ENCODE measurements at places on chromosomes 5 and 9.

DNA sequence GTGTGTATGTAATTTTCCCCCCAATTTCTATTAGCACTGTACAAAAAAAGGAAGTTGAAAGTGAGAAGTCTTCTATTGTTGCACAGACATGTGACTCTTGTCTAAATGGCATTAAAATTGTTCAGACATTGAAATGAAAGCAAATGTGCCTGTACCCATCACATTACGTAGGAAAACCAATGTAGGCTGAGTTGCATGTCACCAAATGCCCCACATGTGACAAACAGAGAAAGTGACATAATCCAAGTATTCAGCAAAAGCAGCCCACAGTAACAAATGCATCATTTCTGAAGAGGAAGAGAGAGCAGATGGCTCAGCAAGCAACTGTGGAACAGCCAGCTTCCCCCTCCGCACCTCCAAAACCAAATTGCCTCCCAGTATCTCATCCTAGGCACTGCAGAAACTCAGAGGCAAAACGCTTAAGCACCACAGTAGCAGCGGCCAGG is 161.5 kb upstream of the NR4A3 start:
- no peak overlapping the region for H3K27ac ChIP-seq
- H3K4me3 ChIP-seq, result no peak overlapping the region
- H3K36me3 ChIP-seq, result no peaks in the 10 kb centered on the region
- peaks cover 3% of the 10 kb centered on the region for H3K27me3 ChIP-seq

GRCh38 chr9:88076286-88077070 is 61.8 kb downstream of the SPATA31C2 start:
- H3K4me1 ChIP-seq, result peaks cover 32% of the 10 kb centered on the region
- peaks cover 5% of the 10 kb centered on the region for H3K36me3 ChIP-seq
- H3K27ac ChIP-seq, result peak overlapping the region; percentile 72

- peak overlapping the region; percentile 11 for H3K27ac ChIP-seq
- H3K27me3 ChIP-seq, result peaks cover 21% of the 10 kb centered on the region
- peaks cover 9% of the 10 kb centered on the region for H3K36me3 ChIP-seq
These were observed 75.7 kb upstream of the SAP30L start for GRCh38 chr5:154370119-154370518.

DNA sequence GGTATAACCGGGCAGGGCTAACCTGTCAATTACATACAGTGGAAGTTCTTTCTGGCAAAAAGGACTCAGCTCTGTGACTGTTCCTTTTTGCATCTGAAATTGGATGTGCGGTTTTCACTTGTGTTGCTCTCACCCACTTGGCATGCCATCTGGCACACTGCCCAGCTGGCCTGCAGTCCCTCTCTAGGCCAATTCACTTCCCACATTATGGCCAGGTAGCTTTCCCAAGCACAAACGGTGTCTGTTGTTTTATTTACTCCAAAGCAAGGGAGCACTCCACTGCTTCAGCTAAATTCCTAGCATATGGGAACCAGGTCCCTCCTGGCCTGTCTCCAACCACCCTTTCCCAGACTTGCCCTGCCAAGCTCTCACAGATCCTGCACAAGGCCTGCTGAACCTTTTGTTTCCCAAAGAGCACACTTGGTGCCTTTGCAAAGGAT is 132.5 kb downstream of the SEMA6A start:
- H3K27ac ChIP-seq, result peak overlapping the region; percentile 80
- no peak overlapping the region for H3K4me3 ChIP-seq
- no peak for DNase-seq
- peaks cover 40% of the 10 kb centered on the region for H3K36me3 ChIP-seq

- no peaks in the 10 kb centered on the region for H3K36me3 ChIP-seq
- no peaks in the 10 kb centered on the region for H3K27me3 ChIP-seq
- no peak overlapping the region for H3K27ac ChIP-seq
These were observed 1012.6 kb downstream of the EFNA5 start for GRCh38 chr5:106658150-106658549.

DNA sequence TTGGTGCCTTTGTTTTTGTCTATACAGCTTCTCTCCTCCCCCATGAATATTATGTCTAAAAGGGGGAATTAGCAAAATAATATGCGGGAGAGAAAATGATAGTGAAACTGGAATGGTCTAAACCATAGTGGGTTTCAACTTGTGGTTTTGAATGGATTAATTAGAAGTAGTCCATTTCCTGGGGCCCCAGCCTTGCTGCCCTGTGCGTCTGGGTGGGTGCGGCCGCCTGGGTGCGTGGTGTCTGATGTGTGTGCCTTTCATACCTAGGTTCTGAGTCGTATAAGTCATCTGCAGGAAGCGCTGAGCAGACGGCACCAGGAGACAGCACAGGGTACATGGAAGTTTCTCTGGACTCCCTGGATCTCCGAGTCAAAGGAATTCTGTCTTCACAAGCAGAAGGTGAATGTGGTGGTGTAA is 120.0 kb upstream of the CACNA1B start:
- H3K36me3 ChIP-seq, result peaks cover 93% of the 10 kb centered on the region
- no peak overlapping the region for H3K4me3 ChIP-seq
- H3K27ac ChIP-seq, result no peak overlapping the region
- peaks cover 34% of the 10 kb centered on the region for H3K4me1 ChIP-seq

GRCh38 chr9:113990975-113991471 is 87.1 kb downstream of the AMBP start:
- no peak overlapping the region for H3K4me3 ChIP-seq
- H3K4me1 ChIP-seq, result peaks cover 31% of the 10 kb centered on the region

DNA sequence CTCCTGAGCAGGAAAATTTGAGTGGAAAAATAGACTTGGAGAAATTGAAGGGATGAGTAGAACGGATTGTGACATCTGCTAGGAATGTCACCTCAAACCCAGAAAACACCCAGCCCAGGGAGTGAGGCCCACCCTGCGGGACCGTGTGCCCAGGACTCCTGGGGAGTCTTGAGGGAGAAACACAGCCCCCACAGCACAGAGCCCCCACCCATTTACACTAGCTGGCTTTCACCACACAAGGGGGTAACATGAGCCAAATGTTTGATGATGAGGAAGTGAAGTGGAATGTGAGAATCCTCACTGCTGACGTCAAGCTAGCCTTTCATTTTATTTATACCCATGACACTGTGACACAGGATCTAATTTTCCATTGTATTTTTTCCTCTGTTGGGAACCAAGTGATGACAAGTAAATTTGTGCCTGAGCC is 42.8 kb upstream of the PDE8B start:
- H3K27me3 ChIP-seq, result peaks cover 10% of the 10 kb centered on the region
- no peak overlapping the region for H3K27ac ChIP-seq
- DNase-seq, result no peak

DNA sequence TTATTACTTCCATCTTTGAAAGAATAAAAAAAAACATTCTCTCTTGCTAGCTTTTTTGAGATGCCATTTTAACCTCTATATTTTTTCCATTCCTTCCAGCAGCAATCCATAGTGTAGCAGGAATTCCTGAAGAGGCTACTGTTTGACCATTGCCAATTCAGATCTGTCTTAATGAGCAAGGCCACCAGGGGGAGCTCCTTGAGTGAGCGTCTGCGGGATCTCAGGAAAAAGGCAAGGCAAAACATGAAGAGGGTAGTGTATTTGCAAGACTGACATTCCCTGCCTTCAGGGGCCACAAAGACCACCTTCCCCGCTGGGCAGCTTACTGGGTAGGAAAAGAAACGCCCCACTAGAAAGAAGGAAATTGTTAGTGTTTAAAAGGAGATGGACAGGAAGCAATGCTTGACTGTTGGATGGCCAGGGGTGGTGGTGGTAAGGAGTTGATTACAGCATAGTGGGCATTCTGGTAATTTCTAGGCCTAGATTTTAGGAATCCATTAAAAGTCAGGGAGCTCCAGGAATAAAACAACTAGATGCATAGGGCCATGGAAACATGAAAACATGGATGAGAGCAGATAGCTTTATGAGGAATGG is 206.6 kb upstream of the HAPLN1 start:
- no peak overlapping the region for H3K27ac ChIP-seq
- H3K36me3 ChIP-seq, result peaks cover under 1% of the 10 kb centered on the region
- H3K27me3 ChIP-seq, result peaks cover 6% of the 10 kb centered on the region
- H3K4me1 ChIP-seq, result peaks cover 24% of the 10 kb centered on the region

- peaks cover 3% of the 10 kb centered on the region for H3K27me3 ChIP-seq
- H3K27ac ChIP-seq, result no peak overlapping the region
- no peak for DNase-seq
- H3K36me3 ChIP-seq, result no peaks in the 10 kb centered on the region
- H3K4me3 ChIP-seq, result no peak overlapping the region
These were observed 110.5 kb downstream of the PHF2 start for GRCh38 chr9:93686880-93687236.

GRCh38 chr5:147267082-147267832 is 32.4 kb downstream of the STK32A start:
- H3K36me3 ChIP-seq, result no peaks in the 10 kb centered on the region
- no peak overlapping the region for H3K27ac ChIP-seq
- no peak for DNase-seq
- H3K27me3 ChIP-seq, result peaks cover 6% of the 10 kb centered on the region

DNA sequence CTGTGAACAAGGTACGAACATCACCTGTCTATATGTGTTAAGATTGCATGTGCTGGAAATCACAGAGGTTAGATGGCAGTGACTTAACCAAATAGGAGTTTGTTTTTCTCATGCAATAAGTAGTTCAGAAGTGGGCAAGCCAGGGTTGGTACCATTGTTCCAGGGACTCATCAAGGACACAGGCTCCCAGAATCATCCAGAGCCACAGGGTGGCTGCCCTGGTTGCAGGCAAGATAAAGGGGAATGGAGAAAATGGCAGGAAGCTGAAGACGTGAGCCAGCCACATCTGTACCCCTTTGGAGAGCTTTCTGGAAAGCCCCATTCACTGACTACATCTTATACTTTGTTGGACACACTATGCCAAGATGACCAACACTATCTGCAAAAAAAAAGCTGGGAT is 126.0 kb upstream of the IL12B start:
- peaks cover 29% of the 10 kb centered on the region for H3K27me3 ChIP-seq
- H3K36me3 ChIP-seq, result no peaks in the 10 kb centered on the region
- no peak overlapping the region for H3K27ac ChIP-seq

DNA sequence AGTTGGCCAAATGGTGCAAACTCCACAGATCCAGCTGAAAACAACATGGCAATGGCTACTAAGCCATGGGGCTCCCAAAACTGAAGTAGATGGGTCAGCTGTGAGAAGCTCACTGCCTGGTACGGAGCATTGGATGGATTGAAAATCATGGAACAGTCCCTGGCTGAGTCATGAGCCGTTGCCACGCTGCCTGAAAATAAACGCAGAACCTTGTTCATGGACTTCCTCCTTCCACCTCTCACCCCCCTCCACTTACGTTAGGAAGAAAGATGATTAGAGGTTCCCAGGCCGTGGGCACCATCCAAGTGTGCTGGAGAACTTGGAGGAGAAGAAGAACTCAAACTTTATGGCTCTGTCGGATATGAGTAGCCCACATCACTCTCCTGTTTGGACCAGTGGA is 6.8 kb upstream of the DIPK1B start:
- H3K4me1 ChIP-seq, result peaks cover 29% of the 10 kb centered on the region
- DNase-seq, result no peak
- no peak overlapping the region for H3K4me3 ChIP-seq
- H3K27ac ChIP-seq, result no peak overlapping the region

DNA sequence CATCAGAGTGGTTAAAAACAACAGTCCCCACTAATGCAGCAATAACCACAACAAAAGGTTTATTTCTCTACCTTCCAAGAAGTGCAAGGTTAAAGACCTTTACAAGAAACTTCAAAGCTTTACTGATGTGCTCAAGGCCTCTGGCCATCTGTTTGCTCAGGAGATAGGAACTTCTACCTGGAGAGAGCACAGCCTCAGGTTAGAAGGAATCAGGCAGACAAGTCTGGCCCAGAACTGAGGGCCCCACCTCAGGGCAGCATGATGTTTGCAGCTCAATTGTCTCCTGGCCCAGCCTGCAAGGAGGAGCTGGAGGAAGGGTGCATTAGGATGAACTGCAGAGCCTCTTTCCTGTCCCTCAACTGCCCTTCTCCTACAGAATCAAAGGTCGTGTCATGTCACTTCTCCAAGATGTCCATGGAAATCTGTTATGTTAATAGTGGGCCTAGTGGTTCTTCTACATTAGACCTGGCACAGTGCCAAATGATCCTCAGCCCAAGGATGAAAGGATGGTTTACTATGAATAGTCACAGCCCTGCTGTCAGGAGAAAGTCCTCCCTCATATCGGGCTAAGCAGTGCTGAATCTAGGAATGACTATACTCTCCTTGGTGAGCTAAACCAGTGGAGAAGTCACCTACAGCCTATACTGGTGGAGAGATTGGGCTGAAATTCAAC is 98.9 kb upstream of the NTRK2 start:
- no peaks in the 10 kb centered on the region for H3K36me3 ChIP-seq
- H3K4me1 ChIP-seq, result peaks cover 6% of the 10 kb centered on the region
- no peak for DNase-seq
- H3K27ac ChIP-seq, result no peak overlapping the region
- H3K27me3 ChIP-seq, result no peaks in the 10 kb centered on the region
- H3K4me3 ChIP-seq, result no peak overlapping the region

DNA sequence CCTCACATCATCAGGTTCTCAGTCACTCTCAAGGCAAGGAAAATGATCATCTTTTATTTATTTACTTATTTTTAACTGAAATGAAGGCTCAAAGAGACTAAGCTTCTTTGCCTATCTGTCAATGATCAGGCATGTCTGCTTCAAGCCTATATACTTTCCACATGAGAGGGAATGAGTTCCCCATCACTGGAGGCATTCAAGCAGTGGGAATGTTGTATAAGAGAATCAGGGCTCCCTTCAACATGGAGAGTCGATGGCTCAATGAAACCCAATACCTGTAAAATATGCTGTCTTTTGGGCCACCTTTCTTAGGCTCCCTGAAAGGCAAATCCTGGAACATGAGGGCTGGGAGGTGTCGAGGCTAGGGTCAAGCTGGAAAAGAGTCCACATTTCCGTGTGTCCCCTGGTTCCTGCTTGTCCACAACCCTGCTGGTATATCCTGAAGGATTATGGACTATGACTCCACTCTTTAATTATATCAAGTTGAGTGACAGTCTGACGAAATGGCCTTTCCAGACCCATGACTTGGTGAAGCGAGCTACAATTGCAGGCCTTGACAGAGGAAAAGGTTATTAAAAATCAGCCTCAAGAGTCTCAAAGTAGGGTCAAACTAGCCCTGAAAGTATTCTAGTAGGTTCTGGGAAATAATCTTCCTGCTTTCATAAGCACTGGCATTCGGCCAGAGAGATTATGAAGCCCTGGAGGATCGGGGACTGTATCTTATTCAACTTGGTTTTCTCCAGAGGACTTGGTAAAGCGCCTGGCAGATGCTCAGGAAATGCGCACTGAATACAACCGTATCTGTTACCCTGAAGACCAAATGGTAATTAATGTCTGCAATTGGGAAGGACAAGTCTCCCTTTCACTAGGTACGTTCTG is 145.9 kb upstream of the TBC1D2 start:
- H3K4me1 ChIP-seq, result peaks cover 4% of the 10 kb centered on the region
- peaks cover 7% of the 10 kb centered on the region for H3K27me3 ChIP-seq
- no peak overlapping the region for H3K27ac ChIP-seq
- H3K36me3 ChIP-seq, result no peaks in the 10 kb centered on the region
- DNase-seq, result no peak
- H3K4me3 ChIP-seq, result no peak overlapping the region

DNA sequence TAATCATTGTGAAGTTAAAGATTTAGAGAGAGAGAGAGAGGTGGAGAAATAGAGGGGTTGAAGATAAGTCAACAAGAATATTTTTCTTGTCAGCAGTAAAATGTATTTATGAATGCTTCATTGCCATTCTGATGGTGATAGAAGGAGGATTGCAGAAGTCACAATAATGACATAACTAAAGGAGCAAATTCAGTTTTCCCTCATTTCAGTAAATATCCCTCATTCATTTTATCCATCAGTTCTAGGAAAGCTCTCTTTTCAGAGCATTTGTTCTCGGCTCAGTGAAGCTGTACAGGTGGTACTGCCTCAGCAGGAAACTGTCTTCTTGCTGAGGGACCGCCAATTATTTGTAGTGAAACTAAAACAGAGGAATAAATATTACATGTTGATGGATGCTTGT is 681.4 kb downstream of the CETN3 start:
- no peaks in the 10 kb centered on the region for H3K36me3 ChIP-seq
- no peak for DNase-seq
- no peak overlapping the region for H3K27ac ChIP-seq
- H3K4me1 ChIP-seq, result no peaks in the 10 kb centered on the region
- H3K27me3 ChIP-seq, result no peaks in the 10 kb centered on the region

Data from nephron progenitor cell (in vitro differentiated cells).